ENCODE measurements at places on chromosomes 2 and 18.

- no peak for DNase-seq
Observed at GRCh38 chr18:41390309-41390708, 564.7 kb upstream of the PIK3C3 start.

GRCh38 chr18:11873670-11874340 lies 22.6 kb downstream of the CHMP1B start:
- DNase-seq, result no peak

DNA sequence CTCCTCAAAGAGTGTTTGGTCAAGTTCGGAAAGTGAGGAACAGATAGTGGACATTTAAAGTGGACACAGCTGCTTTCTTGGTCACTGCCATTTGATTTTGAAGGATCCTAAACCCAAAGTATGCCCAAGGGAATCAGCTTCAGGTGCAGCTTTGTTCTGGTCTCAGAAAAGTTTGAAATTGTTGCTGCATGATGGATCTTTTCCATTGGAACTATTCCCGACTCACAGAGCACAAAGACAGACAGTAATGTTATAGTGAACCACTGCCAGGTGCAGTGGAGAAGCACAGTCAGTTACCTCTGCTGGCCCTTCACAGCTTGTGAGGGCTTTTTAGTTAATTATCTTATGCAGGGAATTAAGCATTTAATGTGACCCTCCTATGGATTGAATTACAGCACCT lies 301.7 kb downstream of the PHLPP1 start:
- DNase-seq, result no peak

- no peak for DNase-seq
Observed at GRCh38 chr2:136901732-136902131, 136.4 kb downstream of the THSD7B start.
